Nephron progenitor cell (in vitro differentiated cells): ENCODE measurements at places on chromosomes 1 and 21.
A peak's percentile ranks its signal among the peaks of the same experiment; 100 is the strongest.

- DNase-seq: no peak
These were observed 23.7 kb downstream of the PSMG1 start for GRCh38 chr21:39159342-39160063.

- DNase-seq: no peak
These were observed 41.7 kb downstream of the SLC22A15 start for GRCh38 chr1:116018007-116018406.

DNA sequence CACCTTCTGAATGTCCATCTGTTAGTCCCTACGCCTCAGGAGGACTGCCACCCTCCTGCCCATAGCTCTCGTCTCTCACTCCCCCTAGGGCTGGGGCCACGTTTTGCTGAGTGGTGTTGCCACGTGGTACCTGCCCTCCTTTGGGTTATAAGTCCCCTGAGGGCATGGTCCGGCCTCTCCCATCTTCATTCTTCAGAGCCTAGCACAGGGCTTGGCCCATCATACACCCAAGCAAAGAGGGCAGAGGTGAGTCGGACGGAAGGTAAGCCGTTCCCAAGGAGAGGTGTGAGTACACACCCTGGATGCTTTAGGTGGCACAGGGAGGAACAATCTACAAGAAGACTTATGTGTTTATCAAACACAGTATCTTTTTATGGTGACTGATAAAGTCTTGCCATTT lies 10.9 kb downstream of the PADI2 start:
- DNase-seq: no peak

DNA sequence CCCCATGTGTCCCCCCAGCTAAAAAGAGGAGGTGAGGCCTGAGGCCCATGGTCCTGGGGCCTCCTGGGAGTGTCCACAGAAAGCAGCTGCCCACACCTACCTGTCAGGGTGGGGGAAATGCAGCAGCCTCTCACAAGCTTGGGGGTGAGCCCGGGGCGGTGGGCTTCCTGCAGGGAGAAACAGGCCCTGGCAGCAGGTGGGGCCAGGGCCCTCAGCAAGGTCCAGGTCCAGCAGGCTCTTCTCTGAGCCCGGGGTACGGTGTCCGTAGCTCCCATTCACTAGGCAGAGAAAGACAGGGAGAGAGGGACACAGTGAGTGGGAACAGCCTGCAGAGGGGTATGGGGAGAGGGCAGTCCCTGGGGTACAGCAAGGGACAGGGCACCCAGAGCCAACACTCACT lies 139.0 kb downstream of the GLIS1 start:
- DNase-seq: no peak

GRCh38 chr1:222455188-222455879 lies 92.6 kb downstream of the HHIPL2 start:
- peak; percentile 87 for DNase-seq

GRCh38 chr1:171116676-171117075 lies 26.0 kb downstream of the FMO3 start:
- no peak for DNase-seq

DNA sequence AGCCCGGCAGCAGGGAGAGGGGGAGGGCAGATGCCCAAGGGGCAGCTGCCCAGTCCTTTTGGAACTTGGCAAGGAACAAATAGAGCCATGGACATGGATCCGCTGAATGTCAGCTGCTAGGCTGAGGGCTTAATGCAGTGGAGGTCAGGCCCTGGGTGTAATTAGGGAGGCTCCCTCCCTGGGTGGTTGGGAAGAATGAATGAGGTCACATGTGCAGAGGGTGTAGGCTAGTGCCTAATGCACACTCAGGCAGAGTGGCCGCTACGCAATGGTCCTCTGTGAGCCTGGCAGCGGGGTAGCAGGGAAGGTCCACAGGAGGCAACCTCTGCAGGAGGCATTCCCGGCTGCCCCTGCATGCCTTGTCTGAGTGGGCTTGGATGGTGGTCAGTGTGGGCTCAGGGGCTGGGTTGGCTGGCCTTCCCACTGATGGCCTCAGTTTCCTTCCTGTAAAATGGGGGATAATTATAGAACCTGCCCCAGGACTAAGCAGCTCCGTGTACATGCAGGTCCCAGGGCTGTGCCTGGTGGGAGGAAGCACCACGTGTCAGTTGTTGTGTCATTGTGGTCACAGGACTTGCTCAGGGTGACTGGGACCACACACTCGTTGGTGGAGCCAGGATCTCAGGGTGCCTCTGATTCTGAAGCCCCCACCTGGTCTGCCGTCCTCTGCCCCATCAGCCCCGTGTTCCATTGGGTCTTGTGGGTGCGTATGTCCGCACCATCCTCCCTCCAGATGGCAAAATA lies 81.6 kb upstream of the ACTL8 start:
- no peak for DNase-seq

GRCh38 chr1:52634111-52634510 lies 1.1 kb downstream of the SHISAL2A start:
- no peak for DNase-seq

- no peak for DNase-seq
These were observed 7.9 kb downstream of the OSCP1 start for GRCh38 chr1:36442337-36442736.

- no peak for DNase-seq
These were observed 24.4 kb upstream of the ZC3H12A start for GRCh38 chr1:37449936-37450335.

- DNase-seq: no peak
These were observed 93.1 kb downstream of the VAV3 start for GRCh38 chr1:107871687-107872395.

GRCh38 chr1:45796946-45797345 lies 6.5 kb upstream of the MAST2 start:
- DNase-seq: no peak

- DNase-seq: no peak
These were observed 98.2 kb upstream of the LMO4 start for GRCh38 chr1:87230501-87230900.

DNA sequence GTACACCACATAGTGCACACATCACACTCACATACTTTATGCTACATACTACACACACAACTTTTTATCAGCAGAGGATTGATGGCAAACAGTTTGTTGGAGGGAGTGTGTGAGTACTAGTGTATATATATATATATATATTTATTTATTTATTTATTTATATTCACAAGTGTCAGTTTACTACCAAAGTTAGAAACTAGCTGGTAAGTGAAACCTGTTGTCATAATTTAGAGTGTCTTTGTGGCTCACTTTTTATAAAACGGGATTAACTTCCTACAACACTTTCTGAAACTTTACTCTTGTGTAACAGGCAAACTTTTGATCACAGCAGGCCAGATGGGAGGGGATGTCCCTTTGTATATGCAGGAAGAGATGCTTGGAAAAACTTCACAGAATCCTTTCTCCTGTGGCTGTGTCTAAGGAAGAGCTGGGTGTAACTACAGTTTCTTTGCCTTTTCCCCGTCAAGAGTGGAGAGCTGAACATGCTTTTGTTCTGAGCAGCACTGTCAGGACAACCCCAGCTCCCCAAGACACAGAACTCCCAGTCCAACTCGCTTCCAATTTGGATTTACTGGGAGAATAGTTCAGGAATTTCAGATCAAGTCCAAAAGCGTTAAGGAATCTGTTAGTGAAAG lies 1.9 kb upstream of the SAMD13 start:
- no peak for DNase-seq

GRCh38 chr1:244062156-244062725 lies 11.2 kb downstream of the ZBTB18 start:
- DNase-seq: no peak

GRCh38 chr21:19029816-19030215 lies 626.2 kb upstream of the TMPRSS15 start:
- DNase-seq: no peak

- DNase-seq: no peak
These were observed 314.3 kb downstream of the BACH1 start for GRCh38 chr21:29613021-29613420.
